ENCODE measurements at places on chromosomes 7 and 10. TPM values are rescaled to one million over a fixed set of nuclear protein-coding genes. Genes with fewer than 3 reads are reported as not detected.

PTF1A gene
- not detected for total RNA-seq

DNA sequence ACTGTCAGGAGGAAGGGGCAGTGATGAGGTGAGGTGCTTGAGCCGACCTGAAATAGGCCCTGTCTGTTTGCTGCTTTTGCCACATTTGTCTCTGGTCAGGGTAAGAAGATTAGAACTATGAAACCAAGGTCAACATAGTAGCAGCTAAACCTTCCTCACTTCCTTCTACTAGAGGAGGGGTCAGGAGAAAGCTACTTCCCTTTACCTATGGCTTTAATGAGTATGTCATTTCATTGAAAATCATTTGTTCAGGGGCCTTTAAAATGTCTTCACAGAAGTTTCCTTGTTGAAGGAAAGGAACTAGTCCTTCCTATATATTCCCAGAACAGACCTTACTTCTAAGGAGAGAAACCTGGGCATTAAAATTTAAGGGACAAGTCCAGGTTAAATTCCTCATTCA is 19.0 kb downstream of the HYAL4 start:
- H3K4me1 ChIP-seq: peaks cover 11% of the 10 kb centered on the region
- H3K36me3 ChIP-seq: no peaks in the 10 kb centered on the region
- no peak overlapping the region for H3K4me3 ChIP-seq
- DNase-seq: no peak
- no peaks in the 10 kb centered on the region for H3K27me3 ChIP-seq
- H3K27ac ChIP-seq: no peak overlapping the region

TRIM50 gene
- not detected for total RNA-seq

WNT8B gene
- not detected for total RNA-seq

DNA sequence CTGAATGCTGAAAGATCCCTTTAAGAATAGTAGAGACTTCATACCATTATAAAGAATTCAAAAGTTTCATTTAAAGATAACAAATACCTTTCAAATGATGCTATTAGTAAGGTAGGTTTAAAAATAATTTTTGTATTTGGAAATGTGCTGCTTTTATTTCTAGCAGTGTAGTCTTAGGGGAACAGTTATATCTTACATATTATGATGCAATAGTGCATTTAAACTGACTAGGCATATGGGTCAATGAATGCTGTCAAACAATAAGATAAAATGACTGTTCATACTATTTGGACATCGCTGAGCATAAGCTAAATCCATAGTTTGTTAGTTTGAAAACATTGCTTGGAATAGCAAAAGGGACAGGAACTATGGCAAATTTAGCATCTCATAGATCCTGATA is 354.8 kb upstream of the SEMA3A start:
- H3K27me3 ChIP-seq: no peaks in the 10 kb centered on the region
- no peak overlapping the region for H3K27ac ChIP-seq
- DNase-seq: no peak

GRCh38 chr7:36083626-36084380 is 69.3 kb upstream of the EEPD1 start:
- no peak for DNase-seq
- no peak overlapping the region for H3K27ac ChIP-seq
- H3K36me3 ChIP-seq: no peaks in the 10 kb centered on the region
- no peak overlapping the region for H3K4me3 ChIP-seq

GRCh38 chr7:41005374-41005901 is 697.5 kb downstream of the INHBA start:
- DNase-seq: peak; percentile 83
- H3K27ac ChIP-seq: peak overlapping the region; percentile 20

- no peak overlapping the region for H3K4me3 ChIP-seq
- no peak overlapping the region for H3K27ac ChIP-seq
Observed at GRCh38 chr7:139976838-139977656, 85.7 kb downstream of the PARP12 start.

DNA sequence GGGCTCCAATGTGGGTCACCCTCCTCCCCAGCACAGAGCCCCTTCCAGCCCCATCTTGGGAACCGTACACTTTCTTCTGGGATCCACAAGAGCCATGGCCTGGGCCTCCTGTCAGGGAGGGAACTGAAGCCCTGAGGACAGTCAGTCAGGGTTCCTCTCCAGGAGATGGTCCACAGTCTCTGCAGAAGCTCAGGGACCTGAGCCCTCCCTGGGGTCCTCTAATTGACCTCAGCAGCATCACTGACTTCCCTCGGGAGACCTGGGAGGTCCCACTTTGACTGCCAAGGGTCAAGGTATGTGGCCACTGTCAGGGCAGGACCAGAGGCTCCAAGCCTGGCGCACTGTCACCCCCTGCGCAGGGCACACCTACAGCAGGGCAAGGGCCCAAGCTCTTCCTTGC is 32.3 kb downstream of the NOD1 start:
- no peak for DNase-seq
- peaks cover 14% of the 10 kb centered on the region for H3K36me3 ChIP-seq
- no peaks in the 10 kb centered on the region for H3K27me3 ChIP-seq
- H3K4me3 ChIP-seq: no peak overlapping the region
- H3K27ac ChIP-seq: no peak overlapping the region

- H3K36me3 ChIP-seq: no peaks in the 10 kb centered on the region
- H3K27me3 ChIP-seq: no peaks in the 10 kb centered on the region
- H3K4me3 ChIP-seq: no peak overlapping the region
- H3K27ac ChIP-seq: no peak overlapping the region
- peak; percentile 64 for DNase-seq
Observed at GRCh38 chr7:141915565-141915964, 634 bp upstream of the OR9A4 start.

DNA sequence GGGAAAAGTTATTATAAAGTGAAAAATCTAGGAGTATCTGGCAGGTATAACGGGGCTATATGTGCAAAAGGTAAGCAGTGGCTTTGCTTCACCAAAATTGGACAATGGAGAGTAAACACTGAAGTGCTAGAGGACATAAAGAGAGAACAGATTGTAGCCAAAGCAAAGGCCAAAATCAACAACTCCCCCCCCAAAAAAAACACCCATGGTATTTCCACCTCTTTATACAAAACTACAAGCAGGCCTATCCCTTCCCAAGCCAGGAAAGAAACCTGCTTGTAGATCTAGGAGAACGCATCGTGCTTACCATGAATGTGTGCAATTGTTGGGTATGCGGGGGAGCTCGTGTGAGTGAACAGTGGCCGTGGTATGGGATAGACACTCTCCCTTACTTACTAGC is 9.2 kb upstream of the AKR1B1 start:
- H3K27ac ChIP-seq: peak overlapping the region; percentile 37
- H3K4me3 ChIP-seq: no peak overlapping the region
- H3K27me3 ChIP-seq: no peaks in the 10 kb centered on the region
- DNase-seq: no peak
- H3K4me1 ChIP-seq: peaks cover 20% of the 10 kb centered on the region
- peaks cover 7% of the 10 kb centered on the region for H3K36me3 ChIP-seq

DNA sequence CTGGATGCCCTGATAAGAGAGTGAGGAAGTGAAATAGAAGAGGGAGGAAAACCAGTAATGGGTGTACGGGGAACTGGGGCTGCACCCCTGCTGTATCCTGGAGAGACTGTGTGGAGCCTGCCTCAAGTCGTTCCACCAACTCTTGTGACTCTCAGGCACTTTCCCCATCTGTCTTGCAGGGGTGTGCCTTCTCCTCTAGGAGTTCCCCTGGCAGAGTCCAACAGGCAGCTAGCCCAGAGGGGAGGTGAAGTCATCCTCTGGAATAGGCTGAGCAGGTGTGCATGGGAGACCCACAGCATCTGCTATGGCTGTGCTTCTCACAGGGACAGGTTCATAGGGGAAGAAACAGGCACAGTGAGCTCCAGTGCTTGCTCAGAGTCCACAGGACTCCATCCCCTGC is 46.8 kb downstream of the WIPF3 start:
- no peak overlapping the region for H3K4me3 ChIP-seq
- H3K27ac ChIP-seq: no peak overlapping the region
- DNase-seq: peak; percentile 59
- H3K4me1 ChIP-seq: peaks cover 11% of the 10 kb centered on the region

GRCh38 chr7:132428247-132428919 is 147.9 kb downstream of the PLXNA4 start:
- H3K4me1 ChIP-seq: peaks cover 5% of the 10 kb centered on the region
- DNase-seq: no peak
- H3K4me3 ChIP-seq: no peak overlapping the region

CCDC172 gene
- not detected for total RNA-seq

DNA sequence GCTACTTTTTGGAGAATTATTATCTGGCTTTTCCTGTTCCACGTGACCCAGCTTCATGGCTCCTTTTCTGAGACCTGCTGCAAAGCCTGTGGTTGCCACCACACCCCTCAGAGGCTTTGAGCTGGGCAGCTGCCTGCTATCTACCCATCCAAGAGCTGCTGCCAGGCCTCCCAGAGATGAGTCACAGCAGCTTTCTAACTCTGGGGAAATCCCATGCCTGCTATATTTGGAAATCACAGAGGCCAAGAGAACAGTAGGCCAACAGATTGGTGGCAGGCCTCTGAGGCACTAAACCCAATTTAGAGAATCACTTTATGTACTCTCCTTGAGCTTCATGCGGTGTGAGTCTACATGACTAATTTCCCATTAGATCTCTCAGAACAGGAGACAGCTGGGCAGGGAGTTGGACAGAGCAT is 35.2 kb downstream of the SGCE start:
- H3K4me3 ChIP-seq: no peak overlapping the region
- peaks cover 13% of the 10 kb centered on the region for H3K4me1 ChIP-seq
- peak overlapping the region; percentile 75 for H3K27ac ChIP-seq
- peak; percentile 97 for DNase-seq
- no peaks in the 10 kb centered on the region for H3K27me3 ChIP-seq
- no peaks in the 10 kb centered on the region for H3K36me3 ChIP-seq

DNA sequence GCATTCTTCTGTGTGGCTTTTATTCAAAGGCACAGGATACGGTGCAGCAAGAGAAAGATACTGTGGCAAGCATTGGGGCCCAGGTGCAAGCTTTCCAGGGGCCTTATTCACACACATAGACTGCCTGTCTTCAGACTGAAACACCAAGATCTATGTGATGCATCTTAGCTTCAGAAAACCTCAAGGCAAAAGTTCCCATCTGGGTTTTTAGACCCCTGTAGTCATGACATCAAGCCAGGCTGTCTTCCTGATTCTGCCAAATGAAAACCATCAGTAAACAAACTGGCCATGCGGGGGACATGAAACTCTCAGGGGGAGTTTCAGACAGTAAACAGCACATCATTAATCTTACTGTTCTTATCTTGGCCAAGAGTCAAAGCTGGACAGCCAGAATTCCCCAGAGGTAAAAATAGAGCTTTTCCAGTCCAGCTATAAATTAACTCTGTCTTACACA is 9.8 kb downstream of the AGBL3 start:
- no peak overlapping the region for H3K27ac ChIP-seq
- H3K4me3 ChIP-seq: no peak overlapping the region
- H3K4me1 ChIP-seq: no peaks in the 10 kb centered on the region
- peaks cover 23% of the 10 kb centered on the region for H3K36me3 ChIP-seq
- no peak for DNase-seq

DNA sequence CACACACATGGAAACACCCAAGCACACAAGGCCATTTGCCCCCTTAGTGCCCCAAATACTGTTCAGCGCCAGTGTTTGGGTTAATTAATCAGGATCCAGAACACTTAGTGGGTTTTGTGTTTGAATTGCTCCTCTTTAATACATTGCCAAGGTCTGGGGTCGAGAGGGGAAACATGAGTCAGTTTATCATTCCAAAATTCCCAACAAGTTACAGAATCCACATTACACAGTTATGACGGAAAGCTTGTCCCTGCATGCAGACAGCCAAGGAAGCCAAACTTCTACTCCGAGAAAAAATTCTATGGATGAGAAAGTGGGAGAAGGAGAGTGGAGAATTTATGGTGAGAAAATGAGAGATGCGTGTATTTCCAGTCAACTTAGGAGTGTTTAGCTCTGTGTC is 189.0 kb downstream of the NPSR1 start:
- H3K27me3 ChIP-seq: no peaks in the 10 kb centered on the region
- DNase-seq: no peak
- H3K27ac ChIP-seq: no peak overlapping the region

GRCh38 chr7:120164-120991 is 72.0 kb upstream of the FAM20C start:
- no peak for DNase-seq
- H3K4me3 ChIP-seq: no peak overlapping the region
- H3K4me1 ChIP-seq: peaks cover 6% of the 10 kb centered on the region
- H3K27me3 ChIP-seq: no peaks in the 10 kb centered on the region

- no peak for DNase-seq
- no peak overlapping the region for H3K27ac ChIP-seq
- H3K27me3 ChIP-seq: peaks cover 94% of the 10 kb centered on the region
Observed at GRCh38 chr10:100688201-100688600, 57.2 kb upstream of the PAX2 start.

- H3K4me1 ChIP-seq: peaks cover 15% of the 10 kb centered on the region
- H3K27ac ChIP-seq: no peak overlapping the region
- H3K27me3 ChIP-seq: no peaks in the 10 kb centered on the region
- DNase-seq: no peak
- H3K36me3 ChIP-seq: no peaks in the 10 kb centered on the region
Observed at GRCh38 chr10:3741688-3742461, 43.1 kb downstream of the KLF6 start.

MACROH2A2 gene
- total RNA-seq: 17.6 TPM

- peak overlapping the region; percentile 42 for H3K27ac ChIP-seq
- no peaks in the 10 kb centered on the region for H3K27me3 ChIP-seq
- H3K4me1 ChIP-seq: no peaks in the 10 kb centered on the region
- no peak for DNase-seq
- no peak overlapping the region for H3K4me3 ChIP-seq
Observed at GRCh38 chr10:93408783-93409182, 73.4 kb downstream of the MYOF start.

CYP2W1 gene
- not detected for total RNA-seq

GRCh38 chr10:35516102-35516670 is 89.0 kb upstream of the GJD4 start:
- DNase-seq: no peak
- H3K4me3 ChIP-seq: no peak overlapping the region
- H3K4me1 ChIP-seq: peaks cover 5% of the 10 kb centered on the region

- H3K4me3 ChIP-seq: no peak overlapping the region
- peaks cover 9% of the 10 kb centered on the region for H3K36me3 ChIP-seq
- no peaks in the 10 kb centered on the region for H3K4me1 ChIP-seq
- DNase-seq: no peak
- H3K27me3 ChIP-seq: no peaks in the 10 kb centered on the region
- H3K27ac ChIP-seq: no peak overlapping the region
Observed at GRCh38 chr10:126966938-126967337, 61.7 kb downstream of the DOCK1 start.

MBLAC1 gene
- 3.2 TPM for total RNA-seq

GRCh38 chr7:30853576-30853975 is 58.1 kb upstream of the AQP1 start:
- H3K27me3 ChIP-seq: no peaks in the 10 kb centered on the region
- no peaks in the 10 kb centered on the region for H3K4me1 ChIP-seq
- DNase-seq: no peak
- H3K27ac ChIP-seq: no peak overlapping the region

- no peak overlapping the region for H3K4me3 ChIP-seq
- DNase-seq: no peak
- no peaks in the 10 kb centered on the region for H3K36me3 ChIP-seq
- no peaks in the 10 kb centered on the region for H3K27me3 ChIP-seq
Observed at GRCh38 chr10:53223851-53224250, 451.3 kb upstream of the MBL2 start.

- no peaks in the 10 kb centered on the region for H3K36me3 ChIP-seq
- H3K27ac ChIP-seq: no peak overlapping the region
- H3K4me1 ChIP-seq: no peaks in the 10 kb centered on the region
- H3K4me3 ChIP-seq: no peak overlapping the region
- H3K27me3 ChIP-seq: no peaks in the 10 kb centered on the region
- DNase-seq: no peak
Observed at GRCh38 chr10:67171970-67172369, 246.1 kb downstream of the LRRTM3 start.

GRCh38 chr10:127619546-127620325 is 70.6 kb downstream of the NPS start:
- no peaks in the 10 kb centered on the region for H3K36me3 ChIP-seq
- H3K27ac ChIP-seq: no peak overlapping the region
- H3K27me3 ChIP-seq: peaks cover 62% of the 10 kb centered on the region
- DNase-seq: no peak
- no peaks in the 10 kb centered on the region for H3K4me1 ChIP-seq
- no peak overlapping the region for H3K4me3 ChIP-seq

MYO3A gene
- not detected for total RNA-seq

Measured in MCF 10A (cell line).